Body of pancreas (tissue), 4 donors: ENCODE measurements at places on chromosomes 5 and 9.
A peak's percentile ranks its signal among the peaks of the same experiment; 100 is the strongest.

DNA sequence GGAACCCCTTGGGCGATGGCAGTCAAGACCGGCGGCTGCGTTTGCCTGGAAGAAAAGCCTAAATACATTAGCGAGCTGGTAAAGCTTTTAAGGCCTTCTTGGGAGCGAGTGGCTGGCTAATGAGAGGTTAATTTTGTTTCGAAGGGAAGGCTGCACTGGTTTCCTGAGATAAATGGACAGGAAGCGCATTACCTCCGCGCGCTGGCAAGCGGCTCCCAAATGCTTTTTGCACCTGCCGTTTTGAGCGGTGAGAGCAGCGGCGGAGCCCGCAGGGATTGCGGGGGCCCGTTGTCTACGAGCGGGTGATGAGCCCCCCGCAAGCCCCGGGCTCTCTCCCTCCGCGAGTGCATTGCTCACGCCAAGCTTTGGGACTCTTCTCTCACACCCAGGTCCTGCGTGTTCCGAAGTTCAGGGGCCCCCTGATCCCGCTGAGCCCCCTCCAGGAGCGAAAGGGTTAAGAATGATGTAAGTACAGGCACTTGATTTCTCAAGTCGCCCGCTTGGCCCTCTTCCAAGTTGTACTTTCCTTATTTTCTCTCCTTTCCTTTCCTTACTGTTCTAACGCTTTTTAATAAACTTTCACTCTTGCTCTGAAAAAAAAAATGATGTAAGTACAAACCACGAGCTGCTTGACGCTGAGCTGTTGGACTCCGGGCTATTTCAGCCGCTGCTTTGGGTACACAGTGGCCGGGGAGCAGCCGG lies 3.1 kb upstream of the RGMB start:
- DNase-seq: peak; percentile 55

DNA sequence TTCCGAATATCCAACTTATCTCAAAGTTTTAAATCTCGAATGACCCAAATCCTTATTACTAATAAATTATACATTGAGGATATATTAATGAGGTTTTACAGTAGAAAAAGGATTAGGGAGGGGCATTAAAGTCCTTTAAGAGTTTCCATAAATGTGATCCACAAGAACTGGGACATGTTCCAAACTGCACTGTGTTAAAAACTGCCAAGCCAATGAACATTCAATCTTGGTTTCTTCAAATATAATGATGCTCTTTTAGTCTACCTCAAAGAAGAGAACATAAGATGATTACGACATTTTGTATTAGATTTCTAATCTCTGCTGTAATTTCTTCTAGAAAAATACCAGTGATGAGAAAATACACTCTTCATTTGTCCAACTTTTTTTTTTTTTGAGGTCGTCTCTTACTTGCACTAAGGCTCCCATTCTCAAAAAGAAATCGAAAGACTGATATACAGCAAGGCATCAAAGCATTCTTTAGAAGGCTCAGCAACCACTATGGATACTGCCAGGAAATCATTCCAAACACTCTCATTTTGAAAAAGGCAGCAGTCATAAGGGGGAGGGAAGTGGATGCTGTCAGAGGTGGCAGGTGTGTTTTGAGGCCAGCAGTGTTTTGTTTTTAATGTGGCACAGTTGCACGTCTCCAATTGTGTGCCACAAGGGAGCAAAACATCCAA lies 1.7 kb downstream of the PTAR1 start:
- no peak for DNase-seq

GRCh38 chr5:66597183-66597757 lies 1.1 kb downstream of the MAST4 start:
- DNase-seq: peak; percentile 47

GRCh38 chr5:117812861-117813260 lies 1175.5 kb downstream of the DTWD2 start:
- no peak for DNase-seq

GRCh38 chr9:121631978-121632418 lies 19.4 kb upstream of the DAB2IP start:
- no peak for DNase-seq

DNA sequence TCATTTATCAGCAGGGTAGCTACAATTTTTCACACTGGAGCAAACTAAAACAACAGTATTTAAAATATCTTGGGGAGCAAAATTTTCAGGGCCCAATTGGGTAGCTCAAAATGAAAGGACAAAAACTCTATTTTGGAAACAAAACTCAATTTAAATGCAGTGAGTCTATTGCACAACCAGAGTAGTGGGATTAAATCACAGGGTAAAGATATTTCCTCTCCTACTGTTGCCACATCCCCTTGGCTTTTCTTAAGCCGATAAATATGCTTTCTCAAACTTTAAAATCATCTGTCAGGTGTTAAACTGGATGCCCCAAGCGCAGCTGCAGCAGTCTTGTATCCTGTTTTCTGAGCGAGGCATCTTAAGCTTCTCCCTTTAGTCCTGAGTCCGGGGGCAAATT lies 1474.3 kb upstream of the CDH9 start:
- DNase-seq: no peak

DNA sequence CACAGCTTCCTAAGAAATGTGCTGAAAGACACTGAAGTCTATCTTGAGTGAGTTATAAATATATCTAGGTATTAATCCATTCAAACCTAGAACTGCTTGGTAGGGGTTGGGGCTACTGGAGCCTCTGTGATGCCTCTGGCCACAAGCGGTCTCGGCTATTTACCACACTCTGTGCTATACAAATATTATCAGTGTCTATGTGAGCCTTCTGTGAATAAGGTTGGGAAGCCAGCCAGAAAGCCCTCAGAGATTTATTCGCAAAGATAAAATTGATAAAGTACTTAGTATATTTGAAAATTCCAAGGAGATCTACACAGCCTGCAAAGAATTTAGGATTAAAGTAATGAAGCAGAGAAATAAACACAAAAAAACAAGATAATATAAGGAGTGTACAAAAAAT lies 41.4 kb downstream of the LIFR start:
- DNase-seq: no peak

DNA sequence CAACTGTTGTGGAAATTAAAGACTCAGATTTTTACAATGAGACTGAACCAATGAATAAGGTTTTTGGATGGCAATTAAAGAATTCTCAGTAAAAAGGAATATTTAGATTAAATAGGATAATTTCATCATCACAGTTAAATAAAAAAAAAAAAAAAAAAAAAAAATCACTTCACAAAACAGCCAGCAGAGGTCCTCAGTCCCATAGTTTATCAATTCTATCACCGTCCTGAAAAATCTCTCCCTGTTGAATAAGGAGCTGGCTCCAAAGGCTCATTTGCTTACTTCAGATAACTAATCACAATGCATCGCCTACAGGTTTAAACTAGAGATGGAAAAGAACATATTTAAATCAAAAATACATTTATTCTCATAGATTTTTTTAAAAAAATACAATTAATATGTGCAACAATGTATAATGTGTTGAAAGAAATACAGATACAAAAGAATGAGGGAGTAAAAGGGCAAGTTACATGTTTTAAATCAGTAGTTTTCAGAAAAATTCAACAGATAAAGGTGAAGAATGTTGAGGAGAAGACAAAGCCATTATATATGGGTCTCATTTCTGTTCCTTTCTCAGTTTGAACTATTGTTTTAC lies 175.8 kb upstream of the CHD1 start:
- DNase-seq: no peak

- no peak for DNase-seq
These were observed 385.7 kb downstream of the BNC2 start for GRCh38 chr9:16484744-16485143.

DNA sequence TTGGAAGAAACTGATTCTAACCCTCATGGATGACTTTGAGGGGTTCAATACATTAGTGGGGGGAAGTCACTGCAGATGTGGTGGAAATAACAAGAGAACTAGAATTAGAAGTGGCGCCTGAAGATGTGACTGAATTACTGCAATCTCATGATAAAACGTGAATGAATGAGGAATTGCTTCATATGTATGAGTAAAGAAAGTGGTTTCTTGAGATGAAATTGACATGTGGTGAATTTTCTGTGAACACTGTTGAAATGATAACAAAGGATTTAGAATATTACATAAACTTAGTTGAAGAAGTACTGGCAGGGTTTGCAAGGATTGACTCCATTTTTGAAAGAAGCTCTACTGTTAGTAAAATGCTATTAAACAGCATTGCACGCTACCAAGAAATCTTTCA lies 113.0 kb downstream of the UGCG start:
- no peak for DNase-seq

DNA sequence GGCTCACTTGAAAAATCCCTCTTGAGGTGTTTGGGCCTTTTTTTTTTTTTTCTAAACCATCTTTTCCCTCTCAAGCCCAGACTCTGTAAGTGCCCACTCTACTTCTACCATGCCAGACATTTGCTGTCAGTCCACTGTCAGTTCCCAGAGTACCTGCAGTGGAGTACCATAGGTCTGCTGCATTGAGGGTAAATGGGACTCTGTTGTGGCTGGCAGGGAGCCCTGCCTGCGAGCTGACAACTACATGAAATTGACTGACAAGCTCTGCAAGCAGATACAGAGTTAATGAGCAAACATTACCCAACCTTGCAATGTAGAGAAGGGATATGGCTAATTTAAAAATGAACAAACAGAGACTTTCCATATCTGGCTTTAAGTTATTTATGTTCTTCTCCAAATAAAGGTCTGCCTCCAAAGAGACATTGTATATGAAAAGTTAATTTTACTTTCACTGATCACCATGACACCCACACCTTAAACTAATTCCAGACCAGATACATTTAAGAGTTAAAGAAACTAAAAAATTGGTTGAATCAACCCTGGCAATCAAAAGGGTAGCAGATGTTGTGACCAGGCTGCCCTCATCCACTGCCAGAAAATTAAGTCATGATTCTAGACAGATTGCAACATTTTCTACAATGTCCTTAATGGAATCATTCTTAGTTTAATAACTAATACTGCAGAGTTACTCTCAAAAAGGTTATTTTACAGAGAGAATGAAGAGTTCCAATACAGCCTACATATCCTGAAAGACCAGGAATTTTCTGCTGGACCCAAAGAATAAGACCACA lies 100.4 kb upstream of the PAM start:
- no peak for DNase-seq

DNA sequence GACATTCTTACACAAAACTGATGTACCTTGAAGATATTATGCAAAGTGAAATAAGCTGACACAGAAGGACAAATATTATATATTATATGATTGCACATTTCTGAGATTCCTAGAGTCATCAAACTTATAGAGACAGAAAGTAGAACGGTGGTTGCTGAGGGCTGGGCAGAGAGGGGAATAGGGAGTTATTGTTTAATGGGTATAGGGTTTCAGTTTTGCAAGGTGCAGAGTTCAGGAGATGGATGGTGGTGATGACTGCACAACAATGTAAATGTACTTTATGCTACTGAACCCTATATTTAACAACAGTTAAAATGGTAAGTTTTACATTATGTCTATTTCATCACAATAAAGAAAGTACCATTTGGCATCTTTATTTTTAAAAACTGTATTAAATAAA lies 315.8 kb upstream of the POU5F2 start:
- DNase-seq: no peak

DNA sequence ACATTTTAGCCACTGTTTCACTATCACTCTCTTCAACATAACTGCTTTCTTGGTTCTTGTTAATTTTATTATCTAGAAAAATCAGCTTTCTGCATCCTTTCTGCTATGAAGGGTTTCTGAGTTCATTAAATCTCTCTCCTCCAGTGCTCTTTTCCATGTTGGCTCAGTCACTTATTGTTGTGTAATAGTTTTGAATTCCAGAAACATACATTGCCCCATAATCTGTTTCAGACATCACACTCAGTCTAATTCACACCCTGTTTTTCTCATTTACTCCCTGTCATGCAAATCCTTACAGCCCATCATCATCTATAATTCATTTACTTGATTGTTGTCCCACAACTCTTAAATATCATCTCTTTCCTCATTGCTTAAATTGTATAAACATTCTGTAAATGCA lies 176.1 kb upstream of the CDH12 start:
- DNase-seq: no peak

DNA sequence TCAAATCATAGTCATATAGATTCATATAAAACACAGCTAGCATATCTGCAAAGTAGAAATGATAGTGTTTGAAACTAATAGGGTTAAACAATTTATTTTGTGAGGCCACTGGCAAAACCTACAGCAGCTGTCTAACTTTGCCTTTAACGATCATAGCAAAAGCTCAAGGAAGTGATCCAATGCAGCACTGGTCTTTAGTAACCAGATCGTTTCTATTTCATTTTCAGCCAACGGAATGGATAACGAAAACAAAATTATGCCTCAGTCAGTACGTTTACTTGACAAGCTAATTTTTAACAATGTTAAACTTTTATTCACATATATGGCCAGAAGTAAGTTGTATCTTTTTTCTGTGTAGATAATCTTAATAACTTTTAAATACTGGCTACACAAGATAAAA lies 17.7 kb downstream of the MLLT3 start:
- no peak for DNase-seq

GRCh38 chr5:60992871-60993270 lies 47.9 kb downstream of the NDUFAF2 start:
- DNase-seq: no peak

- no peak for DNase-seq
These were observed 432 bp downstream of the HSPA9 start for GRCh38 chr5:138574744-138575193.

DNA sequence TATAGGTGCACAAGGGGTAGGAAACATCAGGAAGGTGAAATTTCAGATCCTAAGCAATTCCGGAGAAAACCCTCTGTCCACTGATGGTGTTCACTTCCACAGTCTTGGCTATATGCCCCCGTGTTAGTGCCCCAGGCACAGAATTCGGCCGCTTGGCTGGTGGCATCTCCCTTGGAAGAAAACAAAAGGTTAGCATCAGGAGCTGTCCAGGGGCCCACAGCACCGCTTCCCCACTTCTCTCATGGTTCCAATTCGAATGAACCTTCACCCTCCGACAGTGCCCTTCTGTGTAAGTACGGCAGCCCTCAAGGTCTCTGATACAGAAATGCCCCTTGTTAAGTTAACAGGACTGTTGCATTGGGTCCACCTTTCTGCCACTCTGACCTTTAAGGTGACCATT lies 409.0 kb downstream of the GADD45G start:
- no peak for DNase-seq

- DNase-seq: no peak
These were observed 1148.4 kb downstream of the EFNA5 start for GRCh38 chr5:106522296-106522695.

DNA sequence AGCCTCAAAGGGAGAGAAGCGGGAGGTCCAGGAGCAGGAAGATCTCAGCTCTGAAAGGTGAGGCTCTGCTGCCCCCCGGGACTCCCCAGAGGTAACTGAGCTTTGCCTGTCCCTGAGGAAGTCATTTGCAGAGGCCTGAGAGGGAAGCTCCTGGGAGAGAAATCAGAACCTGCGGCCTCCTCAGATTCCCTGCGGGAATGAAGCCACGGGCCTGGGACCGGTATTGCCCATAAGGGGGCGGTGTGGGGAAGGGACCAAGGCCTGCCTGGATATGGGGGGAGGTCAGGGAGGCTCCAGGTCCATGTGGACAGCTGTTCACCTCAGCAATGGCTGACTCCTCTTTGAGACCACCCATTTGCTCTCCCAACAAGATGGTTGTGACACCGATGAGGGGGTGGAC lies 1.3 kb downstream of the SPATA31E1 start:
- DNase-seq: no peak

DNA sequence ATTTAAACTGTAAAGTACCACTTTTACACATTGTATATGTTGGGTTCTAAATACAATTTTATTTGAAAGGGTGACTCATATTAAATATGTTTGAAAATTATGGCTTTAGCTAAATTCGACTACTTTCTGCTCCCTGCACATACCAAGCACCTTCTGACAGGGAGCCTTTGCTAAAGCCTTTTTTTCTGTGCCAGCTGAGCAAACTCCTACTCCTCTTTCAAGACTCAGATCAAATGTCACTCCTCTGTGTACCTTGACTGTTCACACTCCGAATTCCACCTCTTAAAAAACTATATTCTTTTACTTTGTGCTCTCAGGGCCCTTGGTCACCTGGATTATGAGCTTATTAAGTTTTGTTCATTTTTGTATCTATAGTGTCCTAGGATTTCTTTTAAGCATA lies 6.5 kb upstream of the OXCT1 start:
- DNase-seq: no peak
